GDM1 (cell line): ENCODE measurements at places on chromosomes 5 and 9.

DNA sequence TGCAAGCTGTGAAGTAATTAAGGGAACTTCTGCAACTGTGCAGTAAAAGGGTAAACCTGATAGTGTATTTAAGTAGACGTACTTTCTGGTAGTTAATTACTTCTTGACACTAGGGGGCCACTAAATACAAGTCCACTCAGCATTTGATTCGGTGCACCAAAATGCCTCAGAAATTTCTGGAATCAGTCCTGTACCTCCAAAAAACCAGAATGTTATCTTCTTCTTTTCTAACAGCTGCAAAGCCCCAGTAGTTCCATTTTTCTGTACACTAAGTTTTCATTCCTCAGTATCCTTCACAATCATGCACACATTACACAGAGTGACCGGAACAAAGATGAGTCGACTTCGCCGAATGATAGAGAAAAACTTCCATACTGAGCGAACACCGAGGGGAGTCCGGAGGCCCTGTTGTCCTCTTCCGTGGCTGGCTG is 484 bp downstream of the GFM2 start:
- DNase-seq, result no peak

DNA sequence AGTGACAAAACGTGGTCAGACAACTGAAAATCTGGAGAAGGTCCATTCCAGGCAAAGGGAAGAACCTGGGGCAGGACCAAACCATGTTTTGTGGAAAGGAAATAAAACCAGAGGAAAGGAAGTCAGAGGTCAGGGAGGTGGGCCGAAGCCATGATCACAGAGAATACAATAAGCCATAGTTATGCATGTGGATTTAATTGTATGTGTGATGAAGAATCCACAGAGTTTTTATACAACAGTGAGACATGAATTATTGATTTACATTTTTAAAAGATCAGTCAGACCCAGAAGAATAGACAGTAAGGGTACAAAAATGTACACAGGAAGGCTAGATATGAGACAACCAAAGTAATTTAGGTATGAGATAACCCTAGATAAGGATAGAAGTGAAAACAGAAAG is 20.8 kb downstream of the TTC33 start:
- DNase-seq, result no peak

- peak; percentile 47 for DNase-seq
Measured at GRCh38 chr5:138601444-138601843, 26.2 kb upstream of the HSPA9 start.

GRCh38 chr5:107736638-107737037 is 65.9 kb upstream of the EFNA5 start:
- no peak for DNase-seq

- DNase-seq, result no peak
Measured at GRCh38 chr5:65252977-65253376, 228.7 kb downstream of the ADAMTS6 start.

DNA sequence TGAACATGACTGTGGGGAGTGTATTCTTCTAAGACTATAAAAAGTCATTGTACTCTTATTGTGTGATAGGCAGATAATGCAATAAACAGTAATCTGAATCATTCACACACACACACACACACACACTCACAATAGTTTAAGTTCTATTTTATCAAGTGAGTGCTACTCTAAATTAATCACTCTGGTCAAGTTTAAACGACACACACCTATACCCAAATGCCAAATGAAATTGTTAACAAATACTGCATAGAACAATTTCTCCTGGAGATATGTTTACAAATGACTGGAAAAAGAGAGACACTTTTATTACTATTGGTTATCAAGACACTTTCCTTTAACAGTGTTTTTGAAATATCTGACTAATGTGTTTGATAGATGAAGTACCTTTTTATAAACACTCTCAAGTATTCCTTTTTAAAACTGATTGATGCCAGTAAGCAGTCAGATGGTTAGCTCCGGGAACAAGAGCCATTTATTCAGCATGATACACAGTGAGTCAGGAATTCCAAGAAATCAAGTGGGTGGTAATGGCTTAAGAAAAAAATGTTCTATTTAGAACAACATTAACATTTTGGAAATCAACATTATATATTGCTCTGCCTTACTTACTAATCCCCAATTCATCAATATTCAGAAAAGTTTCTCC is 521.6 kb upstream of the ST8SIA4 start:
- DNase-seq, result no peak

- DNase-seq, result no peak
Measured at GRCh38 chr5:73587923-73588322, 22.4 kb downstream of the UTP15 start.
